Cortex of kidney (tissue), 1 donor: ENCODE measurements at places on chromosomes 12 and 14.

DNA sequence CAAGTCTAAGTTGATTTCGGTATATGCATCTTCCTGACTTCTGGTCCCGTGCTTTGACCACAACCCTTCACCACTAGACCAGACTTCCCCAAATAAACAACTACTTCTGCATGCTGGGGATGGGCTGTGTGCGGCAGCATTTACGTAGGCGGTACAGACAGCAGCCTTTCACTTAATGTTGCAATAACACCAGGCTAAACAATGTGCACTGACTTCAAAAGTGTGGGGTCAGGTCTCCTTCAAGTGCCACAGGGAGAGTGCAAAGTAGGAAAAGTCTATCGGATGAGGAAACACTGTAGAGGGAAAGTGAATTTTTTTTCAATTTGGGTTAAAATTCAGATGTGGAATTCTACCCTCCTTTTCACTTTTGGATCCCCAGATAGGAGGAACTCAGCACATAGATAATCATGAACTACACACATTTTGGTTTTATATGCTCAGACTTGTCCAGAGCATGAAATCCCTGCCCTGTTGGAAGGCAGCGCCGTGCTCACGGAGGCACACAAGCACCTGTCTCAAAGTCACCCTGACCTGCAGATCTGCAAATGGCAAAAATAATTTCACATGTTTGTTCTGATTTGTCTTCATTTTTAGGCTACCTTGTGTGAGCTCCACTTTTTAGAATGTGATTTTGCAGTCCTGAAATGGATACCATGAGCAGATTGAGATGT lies 3.6 kb upstream of the FOS start:
- DNase-seq = no peak

DNA sequence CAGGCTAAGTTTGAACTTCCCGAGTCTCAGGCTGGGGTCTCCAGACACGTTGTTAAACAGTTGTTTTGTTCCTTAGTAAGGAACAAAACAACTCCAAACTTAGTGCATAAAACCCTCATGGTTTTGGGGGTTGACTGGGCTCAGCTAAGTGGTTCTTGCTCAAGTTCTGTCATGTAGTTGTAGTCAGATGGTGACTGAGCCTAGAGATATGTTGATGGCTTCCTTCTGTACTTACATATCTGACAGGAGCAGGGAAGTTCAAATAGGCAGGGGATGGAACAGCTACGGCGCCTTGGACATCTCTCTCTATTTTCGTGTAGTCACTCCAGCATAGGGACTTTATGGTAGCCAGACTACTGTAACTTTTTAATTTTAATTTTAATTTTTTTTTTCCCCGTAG lies 45.7 kb downstream of the SPATS2 start:
- DNase-seq = no peak

DNA sequence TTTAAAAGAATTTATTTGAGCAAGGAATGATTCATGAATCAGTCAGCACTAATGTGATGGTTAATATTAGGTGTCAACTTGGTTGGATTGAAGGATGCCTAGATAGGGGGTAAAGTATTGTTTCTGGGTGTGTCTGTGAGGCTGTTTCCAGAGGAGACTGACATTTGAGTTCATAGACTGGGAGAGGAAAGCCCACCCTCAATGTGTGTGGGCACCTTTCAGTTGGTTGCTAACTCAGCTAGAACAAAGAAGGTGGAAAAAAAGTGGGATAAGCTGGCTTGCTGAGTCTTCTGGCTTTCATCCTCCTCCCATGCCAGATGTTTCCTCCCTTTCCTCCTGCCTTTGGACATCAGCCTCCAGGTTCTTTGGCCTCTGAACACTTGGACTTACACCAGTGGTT lies 47.2 kb downstream of the TESPA1 start:
- no peak for DNase-seq

GRCh38 chr12:104416136-104416535 lies 40.6 kb upstream of the CHST11 start:
- DNase-seq = no peak

DNA sequence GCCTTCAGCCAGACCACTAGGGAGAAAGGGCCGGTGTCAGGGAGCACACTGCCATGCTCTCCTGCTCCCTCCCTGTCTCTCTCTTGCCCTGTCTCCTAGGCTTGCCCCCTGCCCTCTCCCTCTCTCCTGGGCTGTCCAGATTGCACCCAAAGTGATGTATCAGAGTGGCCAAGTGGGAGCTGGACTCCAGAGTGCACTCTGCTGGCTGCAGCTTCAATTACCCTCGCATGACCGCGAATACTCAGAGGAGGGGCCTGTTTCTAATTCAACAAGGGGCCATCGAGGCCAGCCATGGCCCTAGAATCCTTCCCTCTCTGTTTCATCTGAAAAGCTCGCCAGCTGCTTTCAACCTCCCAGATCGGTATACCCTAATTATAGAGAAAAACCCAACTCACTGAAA lies 206.4 kb upstream of the FKBP4 start:
- DNase-seq = no peak

DNA sequence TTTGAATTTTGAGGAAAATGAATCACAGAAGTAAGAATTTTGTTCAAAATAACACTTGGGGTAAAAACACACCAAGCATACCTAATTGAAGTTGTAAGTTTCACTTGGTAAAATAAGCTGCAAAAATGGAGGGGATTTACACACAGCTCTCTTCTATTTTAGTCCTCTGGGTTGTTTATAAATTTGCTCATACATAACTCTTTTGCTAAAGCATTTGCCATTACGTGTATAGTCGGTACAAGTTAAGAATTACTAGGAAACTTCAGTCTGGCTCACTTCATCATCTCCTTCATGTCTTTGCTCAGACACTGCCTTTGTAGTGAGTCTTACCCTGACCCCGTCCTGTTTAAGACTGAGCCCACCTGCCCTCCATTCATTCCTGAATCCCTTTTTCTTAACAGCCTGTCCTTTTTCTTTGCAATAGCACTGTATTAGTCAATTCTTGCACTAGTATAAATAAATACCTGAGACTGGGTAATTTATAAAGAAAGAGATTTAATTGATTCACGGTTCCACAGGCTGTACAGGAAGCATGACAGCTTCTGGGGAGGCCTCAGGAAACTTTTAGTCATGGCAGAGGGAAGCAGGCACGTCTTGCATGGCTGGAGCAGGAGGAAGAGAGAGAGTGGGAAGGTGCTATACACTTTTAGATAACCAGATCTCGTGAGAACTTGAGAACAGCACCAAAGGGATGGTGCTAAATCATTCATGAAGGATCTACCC lies 451.1 kb downstream of the PCNX1 start:
- no peak for DNase-seq

- no peak for DNase-seq
Observed at GRCh38 chr14:89378119-89378518, 38.9 kb downstream of the FOXN3 start.

DNA sequence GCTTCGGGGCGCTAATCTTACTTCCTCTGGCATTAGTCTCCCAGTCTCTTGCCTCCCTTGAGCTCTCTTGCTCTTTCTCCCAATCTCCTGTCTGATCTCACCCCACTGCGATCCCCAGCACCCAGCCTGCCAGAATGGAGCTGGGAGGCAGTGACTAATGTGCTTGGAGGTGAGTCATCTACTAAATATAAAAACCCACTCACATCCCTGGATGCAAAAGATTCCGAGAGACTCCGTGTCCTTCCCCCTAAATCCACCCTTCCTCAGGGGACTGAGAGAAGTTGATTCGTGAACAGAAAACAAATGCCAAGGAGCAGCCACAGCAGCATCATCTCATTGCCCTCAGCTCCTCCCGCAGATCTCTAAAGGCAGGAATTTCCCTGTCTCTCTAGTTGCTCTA lies 45.7 kb upstream of the KCNA5 start:
- no peak for DNase-seq

- no peak for DNase-seq
Observed at GRCh38 chr14:29724991-29725390, 202.7 kb downstream of the PRKD1 start.

GRCh38 chr12:77865178-77865577 lies 34.5 kb downstream of the NAV3 start:
- DNase-seq = no peak

GRCh38 chr12:81400024-81400423 lies 322.1 kb downstream of the ACSS3 start:
- no peak for DNase-seq

- no peak for DNase-seq
Observed at GRCh38 chr12:119156401-119157044, 22.2 kb upstream of the HSPB8 start.

- DNase-seq = no peak
Observed at GRCh38 chr12:108299516-108299915, 39.6 kb downstream of the CMKLR1 start.

DNA sequence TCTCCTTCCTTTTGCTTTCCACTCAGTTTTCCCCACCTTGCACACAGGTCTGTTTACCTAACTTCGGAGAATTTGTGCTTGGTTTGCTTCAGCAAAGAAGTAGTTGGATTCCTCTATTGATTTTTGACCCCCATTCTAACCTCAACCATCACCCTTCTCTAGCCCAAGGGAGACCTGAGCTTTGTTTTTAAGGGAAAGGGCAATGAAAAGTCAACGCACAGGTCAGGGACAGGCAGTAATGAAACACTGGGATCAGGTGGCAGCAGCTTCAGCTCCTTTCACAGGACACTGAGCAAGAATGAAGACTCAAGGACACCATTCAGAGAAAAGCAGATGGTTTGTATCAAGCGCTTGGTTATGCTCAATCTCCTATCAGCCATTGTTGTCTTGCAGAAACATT lies 46.9 kb upstream of the KRR1 start:
- DNase-seq = no peak

DNA sequence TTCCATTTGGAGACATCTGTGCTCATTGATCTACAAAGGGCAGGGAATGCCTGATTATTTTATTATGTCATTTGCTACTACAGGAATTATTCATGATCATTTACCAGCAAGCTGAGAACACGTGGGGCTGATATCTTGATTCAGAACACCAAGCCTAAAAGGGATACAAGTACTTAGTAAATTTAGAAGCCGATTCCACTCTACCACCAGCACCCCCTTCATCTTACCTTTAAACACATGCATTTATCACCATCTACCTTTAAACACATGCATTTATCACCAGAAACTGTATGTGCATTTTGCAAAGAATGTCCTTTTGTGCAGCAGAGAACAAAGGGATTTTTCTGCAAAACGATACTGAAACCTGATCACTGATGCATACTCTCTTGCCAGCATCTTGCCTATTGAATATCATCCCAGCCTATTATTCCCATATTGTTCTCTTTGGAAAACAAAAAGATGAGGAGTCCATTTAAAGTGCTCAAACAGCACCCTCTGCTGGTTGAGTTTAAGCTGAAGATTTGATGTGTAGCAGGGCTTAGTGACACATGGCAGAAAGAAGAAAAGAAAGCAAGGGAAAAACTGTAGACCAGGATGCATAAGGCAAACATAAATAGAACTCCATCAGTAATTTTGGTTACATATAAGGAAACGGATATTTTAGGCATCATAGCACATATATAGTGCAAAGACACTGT lies 132.6 kb upstream of the PLEKHG7 start:
- DNase-seq = no peak

GRCh38 chr14:90585106-90585505 lies 188.3 kb downstream of the CALM1 start:
- DNase-seq = no peak

GRCh38 chr14:102819747-102820330 lies 42.6 kb downstream of the TRAF3 start:
- DNase-seq = no peak

DNA sequence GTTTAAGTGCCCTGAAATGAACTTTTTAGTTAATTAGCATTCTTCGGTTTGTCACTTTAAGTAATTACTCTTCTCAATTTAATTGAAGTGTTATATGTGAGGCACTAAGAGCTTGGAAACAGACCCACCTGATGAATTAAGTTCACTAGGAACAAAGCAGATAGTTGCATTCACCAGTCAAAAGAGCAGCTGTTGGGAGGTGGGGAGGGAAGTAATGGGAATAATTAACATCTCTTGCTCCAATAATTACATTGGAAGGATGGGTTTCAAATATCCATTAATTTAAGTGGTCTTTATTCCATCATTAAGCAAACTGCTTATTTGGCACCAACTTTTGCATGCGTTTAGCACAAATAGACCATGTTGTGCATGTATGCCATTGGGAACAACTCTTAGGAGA lies 667.2 kb downstream of the GALC start:
- no peak for DNase-seq

DNA sequence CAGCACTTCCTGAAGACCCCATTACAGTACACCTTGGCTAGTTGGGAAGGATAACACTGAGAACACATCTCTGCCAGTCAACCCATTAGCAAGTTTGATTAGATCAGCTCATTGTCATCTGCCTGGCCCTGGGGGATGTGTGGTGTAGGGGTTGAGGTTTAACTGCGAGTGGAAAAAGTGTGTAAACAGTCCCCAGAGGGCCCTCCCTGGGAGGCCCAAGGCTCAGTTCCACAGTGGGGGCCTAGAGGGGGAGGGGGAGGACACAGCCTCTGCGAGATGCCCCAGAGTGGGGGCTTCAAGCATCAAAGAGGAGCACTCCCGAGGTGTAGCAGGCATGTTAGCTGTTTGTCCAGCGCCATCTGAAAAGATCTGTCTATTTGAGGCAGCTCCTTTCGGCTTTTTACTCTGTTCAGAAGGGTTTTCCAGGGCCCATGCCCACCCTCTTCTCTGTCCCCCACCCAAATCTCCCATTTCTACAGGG lies 344 bp downstream of the LPAR5 start:
- DNase-seq = no peak

- no peak for DNase-seq
Observed at GRCh38 chr12:22700106-22700505, 75.1 kb downstream of the ETNK1 start.

DNA sequence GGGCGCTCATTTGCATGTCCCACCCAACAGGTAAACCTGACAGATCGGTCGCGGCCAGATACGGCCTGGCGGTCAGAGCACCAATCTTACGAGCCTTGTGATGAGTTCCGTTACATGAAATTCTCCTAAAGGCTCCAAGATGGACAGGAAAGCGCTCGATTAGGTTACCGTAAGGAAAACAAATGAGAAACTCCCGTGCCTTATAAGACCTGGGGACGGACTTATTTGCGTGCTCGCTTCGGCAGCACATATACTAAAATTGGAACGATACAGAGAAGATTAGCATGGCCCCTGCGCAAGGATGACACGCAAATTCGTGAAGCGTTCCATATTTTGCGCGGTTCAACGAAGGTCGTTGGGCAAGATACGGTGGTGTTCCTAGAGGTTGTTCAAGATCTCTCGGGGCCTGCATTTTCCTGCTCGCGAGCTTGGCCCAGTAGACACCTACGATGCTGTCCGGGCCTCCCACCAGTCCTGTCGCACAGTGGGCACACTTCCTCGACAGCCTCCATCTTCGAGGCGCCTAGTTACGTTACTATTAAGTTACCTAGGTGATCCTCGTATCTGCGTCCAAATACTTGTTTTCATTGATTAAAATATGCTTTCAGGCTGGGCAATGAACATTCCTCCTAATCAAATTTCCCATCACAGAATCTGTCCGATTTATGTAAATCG lies at the start of gene RNU6-7:
Gene RNU6-7, plus strand, starts transcription at position 230 of the 675 bp plus-strand sequence.
- no peak for DNase-seq

GRCh38 chr12:28828318-28828717 lies 320.8 kb upstream of the FAR2 start:
- DNase-seq = no peak
